ENCODE measurements at places on chromosomes 6 and 20.

DNA sequence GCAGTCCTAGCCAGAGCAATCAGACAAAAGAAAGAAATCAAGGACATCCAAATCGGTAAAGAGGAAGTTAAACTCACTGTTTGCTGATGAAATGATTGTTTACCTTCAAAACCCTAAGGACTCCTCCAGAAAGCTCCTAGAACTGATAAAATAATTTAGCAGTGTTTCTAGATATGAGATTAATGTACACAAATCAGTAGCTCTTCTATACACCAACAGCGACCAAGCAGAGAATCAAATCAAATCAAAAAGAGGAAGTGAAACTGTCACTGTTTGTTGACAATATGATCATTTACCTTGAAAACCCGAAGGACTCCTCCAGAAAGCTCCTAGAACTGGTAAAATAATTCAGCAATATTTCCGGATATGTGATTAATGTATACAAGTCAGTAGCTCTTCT is 21.7 kb downstream of the SERPINB9 start:
- ATAC-seq, result no peak

DNA sequence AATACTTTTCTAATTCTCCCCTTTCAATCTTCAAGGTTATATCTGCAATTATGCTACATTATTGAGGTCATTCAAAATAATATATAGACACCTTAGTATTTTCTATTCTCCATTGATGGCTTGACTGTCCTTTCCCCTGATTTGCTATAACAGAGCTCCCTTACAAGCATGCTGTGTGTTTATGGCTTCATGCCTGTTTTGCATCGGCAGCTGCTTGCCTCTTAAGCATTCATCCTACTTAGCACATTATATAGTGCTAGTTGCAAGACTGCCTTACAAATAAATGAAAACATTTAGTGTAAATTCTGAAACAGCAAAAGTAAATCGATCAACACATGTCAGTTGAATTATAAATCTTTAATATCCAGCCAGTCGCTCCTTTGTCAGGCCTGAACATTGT is 476.2 kb upstream of the POU3F2 start:
- ATAC-seq, result no peak

- ATAC-seq, result no peak
Observed at GRCh38 chr20:15496501-15497039, 1076.7 kb downstream of the KIF16B start.

DNA sequence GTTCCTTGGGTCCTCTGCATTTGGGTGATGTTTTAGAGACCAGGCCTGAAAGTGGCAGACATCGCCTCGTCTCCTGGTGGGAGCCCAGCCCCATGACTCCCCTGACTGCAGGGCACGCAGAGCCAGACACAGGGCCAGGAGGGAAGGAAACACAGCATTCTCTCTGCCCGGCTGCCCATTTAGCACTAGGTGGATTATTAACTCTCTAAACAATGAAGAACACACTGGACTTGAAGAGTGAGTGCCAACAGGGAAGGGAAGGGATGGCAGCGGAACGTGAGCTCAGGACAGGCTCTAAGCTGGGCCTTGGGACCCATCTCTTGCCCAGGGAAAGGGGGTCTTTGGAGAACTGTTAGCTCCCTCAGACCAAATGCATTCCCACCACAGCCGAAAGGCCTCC is 80.4 kb downstream of the TBXT start:
- no peak for ATAC-seq

- ATAC-seq, result no peak
Observed at GRCh38 chr6:170423030-170423429, 116.5 kb downstream of the FAM120B start.

GRCh38 chr6:130982135-130982534 is 80.9 kb downstream of the EPB41L2 start:
- ATAC-seq, result no peak

- no peak for ATAC-seq
Observed at GRCh38 chr6:110075406-110075805, 97.3 kb downstream of the GPR6 start.

DNA sequence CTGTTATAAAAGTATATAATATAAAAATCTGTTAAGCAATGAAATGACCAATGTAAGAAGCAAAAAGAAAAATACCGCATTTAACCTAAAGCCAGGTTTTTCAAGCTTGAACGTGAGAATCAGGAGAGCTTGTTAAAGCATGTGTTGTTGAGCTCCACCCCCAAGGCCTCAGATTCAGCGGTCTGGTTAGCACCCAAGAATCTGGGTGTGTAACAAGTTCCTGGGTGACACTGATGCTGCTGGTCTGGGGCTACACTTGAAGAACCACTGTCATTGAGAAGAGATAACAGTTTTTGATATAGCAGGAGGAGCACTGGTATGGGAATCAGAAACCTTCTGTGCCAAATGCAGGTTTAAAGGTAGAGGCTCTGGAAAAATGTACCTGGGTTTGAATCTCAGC is 154.0 kb downstream of the ID4 start:
- ATAC-seq, result no peak

- ATAC-seq, result peak; percentile 99
Observed at GRCh38 chr6:49531774-49532569, 18.5 kb upstream of the C6orf141 start.

DNA sequence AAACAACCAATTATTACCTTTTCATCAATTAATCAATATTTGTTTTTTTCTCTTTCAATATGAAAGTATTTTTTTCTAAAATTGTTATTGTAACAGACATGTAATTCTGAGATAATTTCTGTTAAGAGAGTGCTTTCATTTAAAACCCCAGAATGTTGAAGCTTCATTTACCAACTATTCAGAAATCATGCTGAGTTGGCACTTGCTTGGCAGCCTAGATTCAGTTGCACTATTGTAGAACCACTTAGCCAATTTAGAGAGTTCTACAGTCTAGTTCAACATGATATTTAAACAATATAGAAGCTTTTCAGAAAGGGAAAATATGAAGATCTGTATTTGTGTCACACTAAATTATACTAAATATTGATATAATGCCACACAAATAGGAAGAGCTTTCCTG is 56.1 kb upstream of the NKAIN2 start:
- no peak for ATAC-seq

DNA sequence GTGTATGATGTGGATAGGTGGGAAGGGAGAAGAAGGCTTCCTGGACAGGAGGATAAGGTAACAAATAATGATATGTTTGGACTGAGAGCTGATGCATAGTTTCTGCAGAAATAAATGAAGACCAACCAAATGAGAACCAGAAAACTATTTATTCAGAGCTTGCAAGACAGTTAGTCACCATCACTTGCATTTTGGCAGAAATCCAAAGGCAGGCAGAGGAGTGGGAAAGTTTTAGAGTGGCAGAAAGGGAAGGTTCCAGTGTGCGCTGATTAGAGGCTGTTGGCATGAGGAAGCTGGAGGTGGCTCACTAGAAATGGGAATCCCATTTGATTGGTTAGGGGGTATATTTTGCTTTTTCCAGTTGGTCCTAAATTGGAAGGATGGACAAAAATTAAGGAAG is 13.0 kb upstream of the F13A1 start:
- no peak for ATAC-seq

DNA sequence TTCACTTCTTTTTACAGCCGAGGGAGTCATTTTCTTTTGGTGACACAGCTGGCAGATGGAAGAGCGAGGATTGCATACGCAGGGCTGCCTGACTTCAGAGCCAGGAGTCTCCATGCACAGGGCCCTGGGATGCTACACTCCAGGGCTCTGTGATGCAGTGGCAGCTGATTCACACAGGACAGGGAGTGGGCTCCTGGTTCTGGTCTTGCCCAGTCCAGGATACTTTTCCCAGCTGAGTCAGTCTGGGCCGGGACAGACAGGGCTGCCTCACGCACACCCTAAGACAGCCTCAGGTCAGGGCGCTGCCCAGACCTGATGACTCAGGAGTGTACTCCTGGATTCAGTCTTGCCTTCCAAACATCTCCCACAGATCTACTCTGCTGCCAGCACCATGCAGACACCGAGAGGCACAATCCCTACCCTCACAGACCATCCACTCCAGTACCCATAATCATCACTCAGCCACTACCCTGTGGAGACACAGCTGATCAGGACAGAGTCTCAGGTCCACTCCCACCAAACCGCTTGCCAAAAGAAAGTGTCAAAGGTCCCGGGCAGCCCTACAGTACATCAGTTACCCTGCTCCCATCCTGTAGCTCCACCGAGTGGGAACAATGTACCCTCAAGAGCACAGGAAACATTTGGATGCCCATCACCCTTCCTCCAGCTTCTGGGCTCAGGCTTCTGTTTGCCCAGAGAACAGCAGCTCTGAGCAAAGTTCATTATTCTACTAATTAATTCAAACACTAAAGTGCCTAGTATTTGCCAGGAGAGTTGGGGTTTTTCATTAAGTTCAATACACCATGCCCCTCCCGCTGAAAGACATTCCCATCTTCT is 11.5 kb downstream of the SDC4 start:
- ATAC-seq, result peak; percentile 63

DNA sequence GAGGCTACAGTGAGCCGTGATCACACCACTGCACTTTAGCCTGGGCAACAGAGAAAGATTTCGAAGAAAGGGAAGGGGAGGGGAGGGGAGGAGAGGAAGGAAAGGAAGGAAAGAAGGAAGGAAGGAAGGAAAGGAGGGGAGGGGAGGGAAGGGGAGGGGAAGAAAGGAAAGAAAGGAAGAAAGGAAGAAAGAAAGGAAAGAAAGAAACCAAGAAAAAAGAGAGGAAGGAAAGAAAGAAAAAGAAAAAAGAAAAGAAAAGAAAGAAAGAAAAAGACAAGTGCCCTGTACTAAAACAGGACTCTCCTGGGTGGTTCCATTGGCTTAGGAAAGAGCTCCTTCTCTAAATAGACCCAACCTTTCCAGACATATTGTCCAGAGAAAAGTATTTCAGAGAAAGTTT is 136.6 kb downstream of the PXDC1 start:
- no peak for ATAC-seq

DNA sequence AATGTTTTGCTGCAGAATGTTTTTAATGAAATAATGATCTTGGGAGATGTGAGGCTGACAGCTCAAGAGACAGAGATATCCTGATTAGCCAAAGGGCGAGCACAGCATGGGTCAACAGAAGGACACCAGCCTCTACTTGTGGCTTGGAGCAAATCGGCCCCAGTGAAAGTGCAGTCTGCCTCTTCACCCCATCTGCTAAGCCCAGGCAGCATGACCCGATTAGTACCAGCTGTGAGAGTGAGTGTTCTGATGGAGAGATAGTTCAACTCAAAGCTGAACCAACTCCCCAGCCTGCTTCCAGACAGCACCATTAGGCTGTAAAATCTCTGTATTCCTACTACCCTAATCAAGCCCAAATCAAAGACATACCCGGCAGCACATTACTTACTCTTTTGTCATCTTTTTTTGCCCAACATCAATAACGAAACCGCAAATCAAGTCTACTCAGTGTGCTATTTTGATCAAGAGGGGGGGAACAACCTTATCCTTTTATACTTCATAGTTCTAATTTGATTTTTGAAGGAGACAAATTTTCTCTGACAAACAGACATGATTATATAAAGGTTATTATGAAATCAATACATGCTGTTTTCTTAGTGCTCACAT is 514.1 kb upstream of the NRSN1 start:
- ATAC-seq, result peak; percentile 53

GRCh38 chr20:58652606-58653294 is 1.7 kb downstream of the STX16 start:
- ATAC-seq, result peak; percentile 11

DNA sequence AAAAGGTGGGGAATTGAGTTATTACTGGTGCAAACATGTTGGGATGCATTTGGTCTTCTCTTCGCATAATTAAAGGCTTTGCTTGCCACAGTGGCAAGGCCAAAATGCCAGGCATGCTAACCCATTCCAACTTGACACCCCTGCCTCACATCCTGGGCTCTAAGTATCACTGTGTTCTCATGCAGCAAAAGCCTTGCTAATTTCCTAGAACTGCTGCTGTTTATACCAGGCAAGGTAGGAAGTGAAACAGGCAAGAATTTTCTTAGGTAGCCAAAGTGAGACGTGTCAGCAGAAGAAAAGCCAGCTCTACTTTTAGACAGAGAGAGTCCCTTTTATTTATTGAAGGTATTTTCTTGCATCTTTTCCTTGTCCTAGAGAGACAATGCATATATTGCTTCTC is 41.2 kb downstream of the LYRM2 start:
- ATAC-seq, result no peak

GRCh38 chr20:17488916-17489600 is 42.1 kb downstream of the BFSP1 start:
- no peak for ATAC-seq

- ATAC-seq, result peak; percentile 89
Observed at GRCh38 chr6:17580518-17581048, 19.5 kb upstream of the FAM8A1 start.

GRCh38 chr6:53707108-53707897 is 41.7 kb upstream of the KLHL31 start:
- ATAC-seq, result no peak

DNA sequence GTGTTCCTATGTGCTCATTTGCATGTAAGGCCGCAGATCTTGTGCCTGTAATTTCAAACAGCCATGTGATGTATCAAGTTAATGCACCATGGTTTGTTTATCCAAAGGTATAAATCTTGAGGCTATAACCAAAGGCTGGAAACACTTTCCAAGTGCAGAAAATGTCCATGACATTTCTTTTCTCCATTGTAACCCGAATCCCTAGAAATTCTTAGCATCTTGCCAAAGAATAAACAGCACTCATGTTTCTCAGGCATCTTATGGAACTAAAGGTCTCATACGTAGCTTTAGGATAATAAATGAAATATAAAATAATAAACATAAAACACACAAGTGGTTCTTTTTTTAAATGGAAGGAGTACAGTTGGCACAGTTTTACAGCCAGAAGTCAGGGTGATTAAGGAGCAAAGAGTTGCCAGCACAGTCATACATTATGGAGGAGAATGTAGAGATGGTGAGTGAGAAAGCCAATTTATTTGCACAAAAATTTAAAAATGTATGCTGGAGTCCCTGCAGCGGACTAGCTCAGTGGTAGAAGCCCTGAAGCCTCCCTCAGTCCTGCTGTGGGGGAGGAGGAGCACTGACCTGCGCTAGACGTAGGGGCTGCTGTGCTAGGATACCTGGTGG is 18.0 kb downstream of the CDH26 start:
- ATAC-seq, result no peak

- no peak for ATAC-seq
Observed at GRCh38 chr20:44790638-44791393, 19.5 kb downstream of the RIMS4 start.

DNA sequence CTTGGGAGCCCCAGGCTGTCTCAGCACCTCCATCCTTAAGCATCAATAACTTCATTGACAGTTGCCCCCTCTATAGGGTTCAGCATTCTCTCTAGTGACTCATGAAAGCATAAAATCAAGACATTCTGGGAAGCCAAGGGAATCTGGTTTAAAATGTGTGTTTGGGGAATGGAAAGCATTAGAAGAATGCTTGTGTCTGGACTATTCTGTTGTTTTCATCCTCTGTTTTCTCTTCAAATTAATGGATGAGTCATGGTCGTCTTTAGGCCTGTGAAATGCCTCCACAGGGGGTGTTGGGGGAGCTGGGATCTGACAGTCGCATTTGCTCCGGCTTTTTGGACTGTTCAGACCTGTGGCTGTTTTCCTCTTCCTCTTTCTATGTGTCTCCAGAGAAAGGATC is 279.7 kb downstream of the CDC5L start:
- peak; percentile 82 for ATAC-seq

- no peak for ATAC-seq
Observed at GRCh38 chr6:113526553-113526952, 330.6 kb upstream of the MARCKS start.

- ATAC-seq, result no peak
Observed at GRCh38 chr6:145602726-145603326, 132.5 kb downstream of the EPM2A start.

Measured in SK-N-SH treated with all-trans-retinoic acid at 6 μM for 48 hours (cell line).